ENCODE measurements at places on chromosomes 7 and 10. TPM values are rescaled to one million over a fixed set of nuclear protein-coding genes. Genes with fewer than 3 reads are reported as not detected.

- no peak for DNase-seq
These were observed 61.8 kb upstream of the A1CF start for GRCh38 chr10:50946991-50947781.

DNA sequence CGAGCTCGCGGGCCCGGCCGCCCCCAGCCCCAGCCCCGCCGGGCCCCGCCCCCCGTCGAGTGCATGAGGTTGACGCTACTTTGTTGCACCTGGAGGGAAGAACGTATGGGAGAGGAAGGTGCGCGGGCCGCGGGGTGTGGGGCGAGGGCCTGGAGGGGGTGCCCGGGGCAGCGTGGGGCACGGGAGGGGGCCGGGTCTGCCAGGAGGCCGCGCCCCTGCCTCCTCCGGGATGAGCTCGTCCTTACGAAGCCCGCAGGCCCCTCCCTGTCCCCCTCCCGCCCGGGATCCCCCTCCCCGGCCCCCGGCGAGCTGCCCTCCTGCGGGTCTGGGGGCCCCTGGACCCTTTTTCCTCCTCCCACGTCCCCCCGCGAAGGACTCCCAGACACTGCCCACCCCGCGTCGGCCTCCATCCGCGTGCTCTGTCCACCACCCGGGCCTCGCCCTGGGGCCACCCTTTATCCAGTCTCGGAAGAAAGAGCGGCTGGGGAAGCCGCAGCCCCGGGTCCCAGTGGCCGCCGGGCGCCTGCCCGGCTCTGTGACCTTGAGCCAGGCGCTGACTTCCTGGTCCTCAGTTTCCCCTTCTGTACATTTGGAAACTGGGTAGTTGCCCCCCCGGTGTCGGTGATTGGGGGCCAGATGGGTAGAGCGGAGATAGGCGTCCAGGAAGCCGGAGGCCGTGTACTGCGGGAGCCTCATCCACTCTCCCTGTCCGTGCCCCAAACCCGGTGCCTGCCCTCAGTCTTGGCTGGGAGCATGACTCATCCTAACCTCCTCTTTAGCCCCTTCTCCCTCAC, 521 bp downstream of the LIMK1 start:
- no peak for DNase-seq

GRCh38 chr7:27046854-27047549, 48.8 kb downstream of the HOXA1 start:
- DNase-seq = no peak

SPRN gene
- not detected for total RNA-seq

SHTN1 gene
- total RNA-seq = 1.6 TPM
